Hair follicle dermal papilla cell (primary cell): ENCODE measurements at places on chromosomes 6 and 20. TPM values are rescaled to one million over a fixed set of nuclear protein-coding genes. Genes with fewer than 3 reads are reported as not detected.

Gene ZC3H12D
- 0.24 and 1.1 TPM in 2 replicates for total RNA-seq

Gene AHI1
- total RNA-seq, result 22.3 and 38.3 TPM in 2 replicates

Gene ABHD12
- total RNA-seq, result 21.4 and 28.7 TPM in 2 replicates

Gene PACSIN1
- total RNA-seq, result under 0.01 TPM in 1 of 2 replicates, not detected in the other
